Immature natural killer cell (primary cell): ENCODE measurements at places on chromosomes 12 and 14.
A peak's percentile ranks its signal among the peaks of the same experiment; 100 is the strongest.

DNA sequence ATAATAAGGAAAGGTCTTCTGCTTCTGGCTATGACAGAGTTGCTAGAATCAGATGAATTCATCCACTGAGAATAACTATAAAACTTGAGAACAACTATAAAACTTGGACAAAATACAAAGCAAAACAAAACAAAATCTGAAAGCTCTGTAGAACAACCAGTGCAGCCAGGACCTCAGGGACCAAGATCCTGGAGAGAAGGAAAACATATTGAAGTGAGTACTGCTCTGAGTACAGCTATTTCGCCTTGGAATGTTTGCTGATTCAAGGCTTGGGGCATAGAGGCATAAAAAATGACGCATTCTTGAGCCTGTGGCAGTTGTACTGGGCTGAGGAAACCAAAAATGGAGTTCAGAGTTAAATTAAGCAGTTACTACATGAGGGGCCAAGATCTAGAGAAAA, 21.7 kb downstream of the FOXA1 start:
- DNase-seq, result no peak

DNA sequence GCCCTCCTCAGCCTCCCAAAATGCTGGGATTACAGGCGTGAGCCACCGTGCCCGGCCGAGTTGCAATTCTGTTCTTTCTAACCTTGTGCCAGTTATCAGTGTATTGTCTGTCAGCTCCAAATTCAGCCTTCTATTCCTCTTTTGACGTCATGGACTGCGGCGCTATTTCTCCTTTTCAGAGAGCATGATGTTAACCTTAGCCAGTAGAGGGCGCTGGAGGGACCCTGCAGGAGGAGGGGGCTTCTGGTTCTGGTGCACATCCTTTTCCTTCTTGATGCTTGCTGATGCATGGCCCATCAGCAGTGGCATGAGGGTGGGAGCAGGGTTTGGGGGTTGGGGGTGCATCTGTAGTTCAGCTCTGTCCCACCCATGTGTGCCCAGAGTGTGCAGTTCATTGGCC, 179.3 kb upstream of the RMST start:
- no peak for DNase-seq

DNA sequence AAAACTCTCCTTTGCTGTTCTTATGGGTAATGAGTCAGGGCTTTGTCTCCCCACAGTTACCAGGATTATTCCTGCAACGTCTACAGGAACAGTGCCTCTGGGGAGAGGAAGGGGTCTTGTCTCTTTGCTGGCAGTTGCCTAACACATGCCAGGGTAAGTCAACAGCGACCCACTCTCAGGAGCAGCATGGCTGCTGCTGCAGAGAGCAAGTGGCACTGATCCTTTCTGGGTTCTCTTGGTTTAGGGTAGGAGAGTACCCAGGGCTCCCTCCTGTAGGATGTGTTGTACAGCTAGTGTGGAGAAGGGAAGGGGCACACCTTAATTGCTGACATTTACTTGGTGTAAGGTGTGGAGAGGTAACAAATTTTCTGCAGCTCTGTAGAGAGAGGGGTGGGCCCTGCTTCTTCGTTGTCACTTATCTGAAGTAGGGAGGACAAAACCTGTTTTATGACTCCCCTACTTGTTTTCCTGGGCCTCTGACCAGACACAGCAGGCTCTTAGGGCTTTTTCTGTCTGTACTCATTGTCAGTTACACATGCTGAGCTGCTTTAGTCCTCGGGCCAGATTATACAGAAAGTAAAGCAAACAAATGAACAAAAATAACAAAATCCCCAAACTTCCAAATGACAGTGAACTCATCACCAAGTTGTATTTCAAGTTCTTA, 168.2 kb downstream of the ACSS3 start:
- DNase-seq, result no peak

- DNase-seq, result peak; percentile 2
Measured at GRCh38 chr12:82688035-82688501, 1.4 kb downstream of the TMTC2 start.

DNA sequence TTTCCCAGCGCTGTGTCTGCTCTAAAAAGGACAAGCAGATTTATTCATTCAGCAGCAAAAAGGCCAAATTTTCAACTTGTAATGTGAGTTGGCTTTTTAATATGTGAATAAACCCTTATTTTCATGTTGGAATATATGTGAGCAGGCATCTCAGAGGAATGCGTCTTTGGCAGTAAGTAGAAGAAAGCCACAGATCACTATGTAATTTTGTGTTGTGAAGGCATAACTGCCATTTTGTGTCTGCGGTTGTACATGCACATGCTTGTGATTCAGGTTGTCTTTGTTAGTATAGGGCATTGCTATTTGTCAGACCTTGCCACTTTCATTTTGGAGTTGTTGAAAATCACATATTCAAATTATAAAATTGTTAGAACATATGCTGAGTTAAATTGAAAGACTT, 398.8 kb upstream of the RGS6 start:
- no peak for DNase-seq

GRCh38 chr12:23659131-23659530, 290.3 kb downstream of the SOX5 start:
- no peak for DNase-seq

DNA sequence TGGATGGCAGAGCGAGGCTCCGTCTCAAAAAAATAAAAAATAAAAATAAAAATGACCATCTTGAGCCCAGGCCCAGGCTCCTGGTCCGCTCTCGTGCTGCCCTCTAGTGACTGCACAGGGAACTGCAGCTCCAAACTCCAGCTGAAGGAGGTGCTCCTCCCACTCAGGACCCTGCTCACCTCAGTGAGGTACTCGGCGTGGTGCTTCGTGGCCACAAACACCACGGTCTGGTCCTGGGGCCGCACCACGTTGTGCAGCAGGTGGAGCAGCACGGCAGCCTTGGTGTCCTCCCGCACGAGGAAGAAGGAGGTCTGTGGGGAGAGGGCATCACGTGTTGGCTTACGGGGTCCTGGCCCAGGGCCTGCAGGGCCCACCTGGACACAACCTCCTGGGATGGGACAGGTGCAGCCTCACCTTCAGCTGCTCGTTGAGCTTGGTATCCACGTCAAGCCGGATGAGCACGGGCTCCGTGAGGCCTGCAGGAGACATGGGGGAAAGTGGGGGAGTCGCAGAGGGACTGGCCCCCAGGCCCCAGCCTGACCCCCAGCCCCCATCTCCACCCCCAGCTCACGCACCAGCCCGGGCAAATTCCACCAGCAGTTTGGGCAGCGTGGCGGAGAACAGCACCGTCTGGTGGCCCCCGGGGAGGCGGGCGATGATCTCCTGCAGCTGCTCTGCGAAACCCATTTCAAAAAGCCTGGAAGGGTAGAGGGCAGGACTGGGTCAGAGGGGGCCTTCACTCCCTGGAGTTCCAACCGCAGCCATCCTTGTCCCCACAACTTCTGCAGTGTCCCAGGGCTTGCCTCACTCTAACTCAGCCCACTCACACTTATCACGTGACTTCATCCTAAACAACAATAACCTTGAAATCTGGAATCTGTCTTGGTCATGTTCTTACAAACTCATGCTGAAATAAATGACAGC, 10.6 kb downstream of the DDX54 start:
- peak; percentile 67 for DNase-seq

GRCh38 chr12:103244596-103244995, 251.2 kb downstream of the C12orf42 start:
- no peak for DNase-seq

GRCh38 chr14:99737956-99738667, 54.0 kb downstream of the CYP46A1 start:
- no peak for DNase-seq
